Activated T-helper 1 cell treated with Interleukin-2 at 50 U/mL for 16 hours (primary cell): ENCODE measurements at places on chromosomes 3 and 15.
A peak's percentile ranks its signal among the peaks of the same experiment; 100 is the strongest.

GRCh38 chr15:42608752-42609488 is 33.5 kb downstream of the STARD9 start:
- no peak for DNase-seq

- DNase-seq = no peak
Observed at GRCh38 chr3:33488683-33489082, 48.5 kb upstream of the UBP1 start.

GRCh38 chr15:70127770-70128413 is 30.2 kb upstream of the TLE3 start:
- DNase-seq = no peak

DNA sequence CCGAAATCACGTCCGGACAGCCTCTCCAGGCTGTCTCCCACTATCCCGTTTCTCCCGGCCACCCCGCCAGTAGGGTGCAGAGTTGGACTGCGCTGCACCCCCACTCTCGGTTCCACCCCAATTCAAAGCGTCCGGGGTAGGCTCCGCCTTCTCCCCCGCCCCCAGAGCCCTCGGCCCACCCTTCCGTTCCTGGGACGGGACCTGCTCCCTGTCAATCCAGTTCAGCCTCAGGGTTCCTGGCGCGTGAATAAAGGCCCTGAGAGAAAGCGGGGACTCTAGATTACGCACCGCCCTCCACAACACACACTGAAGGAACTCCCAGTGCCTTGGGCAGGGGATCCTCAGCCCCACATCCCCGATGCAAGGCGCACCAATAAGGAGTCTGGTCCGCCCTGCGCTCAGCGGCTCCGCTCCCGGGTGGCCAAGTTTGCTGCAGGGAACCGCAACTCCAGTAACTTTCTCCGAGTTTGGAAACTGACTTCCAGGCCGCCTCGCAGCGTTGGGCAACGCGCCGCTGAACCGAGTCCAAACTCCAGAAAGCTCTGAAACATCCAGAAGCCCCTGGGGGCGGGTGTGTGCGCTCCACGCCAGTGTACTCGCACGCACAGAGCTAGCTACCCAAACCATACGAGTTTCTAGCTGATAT is 1.9 kb downstream of the ADAMTS9 start:
- no peak for DNase-seq

GRCh38 chr3:195160257-195160898 is 110.6 kb downstream of the XXYLT1 start:
- DNase-seq = no peak

DNA sequence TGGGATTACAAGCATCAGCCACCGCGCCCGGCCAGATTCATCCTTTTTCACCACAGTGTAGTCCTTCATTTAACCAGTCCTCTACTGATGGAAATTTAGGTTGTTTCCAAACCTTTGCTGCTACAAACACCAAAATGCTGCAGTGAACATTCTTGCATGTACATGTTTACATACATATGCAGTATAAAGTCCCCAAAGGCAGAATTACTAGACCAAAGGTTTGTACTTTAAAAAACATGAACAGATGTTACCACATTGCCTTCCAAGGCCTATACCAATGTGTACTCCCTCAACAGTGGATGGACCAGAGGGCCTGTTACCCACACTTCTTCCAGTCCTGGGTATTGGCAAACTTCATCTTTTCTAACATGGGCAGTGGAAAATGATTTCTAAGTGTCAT is 51.0 kb downstream of the RLBP1 start:
- no peak for DNase-seq

DNA sequence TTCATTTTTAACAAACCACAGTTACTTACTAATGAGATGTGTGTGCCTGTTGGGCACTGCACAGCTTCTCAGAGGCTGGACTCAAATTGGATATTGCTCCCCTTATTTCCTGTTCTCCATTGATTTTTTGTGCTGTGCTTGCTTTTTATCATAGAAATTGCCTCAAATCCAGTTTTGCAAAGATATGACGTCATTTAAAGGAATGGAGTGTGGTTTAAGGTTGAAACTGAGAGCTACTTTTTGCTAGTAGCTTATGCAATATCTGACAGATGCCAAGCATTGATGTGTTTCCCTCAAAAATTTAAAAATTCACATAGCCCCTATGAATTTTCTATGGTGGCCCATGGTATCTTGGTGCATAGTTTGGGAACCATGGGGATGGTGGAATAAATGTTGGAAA is 67.7 kb upstream of the ROPN1 start:
- DNase-seq = no peak

- DNase-seq = no peak
Observed at GRCh38 chr15:92666780-92667179, 11.2 kb upstream of the FAM174B start.

- DNase-seq = no peak
Observed at GRCh38 chr3:71366988-71367604, 216.4 kb downstream of the FOXP1 start.

GRCh38 chr3:13657660-13658435 is 108.9 kb downstream of the FBLN2 start:
- peak; percentile 46 for DNase-seq

DNA sequence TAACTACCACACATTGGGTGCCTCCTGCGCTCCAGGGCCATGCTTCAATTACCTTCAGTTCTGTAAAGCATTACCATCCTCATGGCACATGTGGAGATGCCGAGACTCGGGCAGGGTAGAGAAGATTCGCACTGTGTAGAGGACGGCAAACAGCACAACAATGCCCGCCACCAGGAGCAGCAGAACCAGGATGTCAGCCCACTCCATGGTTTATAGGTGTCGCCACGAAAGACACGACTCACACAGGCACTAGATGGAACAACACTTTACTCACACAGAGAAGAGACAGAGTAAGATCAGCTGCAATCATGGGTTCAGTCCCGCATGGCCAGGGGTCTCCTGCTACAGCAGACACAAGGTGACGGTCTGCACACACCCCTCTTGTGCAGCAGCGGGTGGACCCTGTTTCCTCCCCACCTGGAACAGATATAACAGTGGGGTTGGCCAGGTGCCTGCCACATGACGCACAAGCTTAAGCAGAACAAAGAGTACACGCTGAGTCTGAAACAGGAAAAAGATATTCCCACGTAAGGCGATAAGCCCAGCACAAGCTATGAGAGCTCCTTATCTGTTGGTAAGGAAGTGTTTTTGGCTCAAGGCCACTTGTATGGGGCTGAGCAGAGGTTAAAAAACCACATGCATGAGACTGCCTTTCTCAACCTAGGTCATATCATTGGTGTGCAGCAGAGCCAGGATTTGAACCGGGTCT is 2.5 kb upstream of the TBC1D21 start:
- no peak for DNase-seq

DNA sequence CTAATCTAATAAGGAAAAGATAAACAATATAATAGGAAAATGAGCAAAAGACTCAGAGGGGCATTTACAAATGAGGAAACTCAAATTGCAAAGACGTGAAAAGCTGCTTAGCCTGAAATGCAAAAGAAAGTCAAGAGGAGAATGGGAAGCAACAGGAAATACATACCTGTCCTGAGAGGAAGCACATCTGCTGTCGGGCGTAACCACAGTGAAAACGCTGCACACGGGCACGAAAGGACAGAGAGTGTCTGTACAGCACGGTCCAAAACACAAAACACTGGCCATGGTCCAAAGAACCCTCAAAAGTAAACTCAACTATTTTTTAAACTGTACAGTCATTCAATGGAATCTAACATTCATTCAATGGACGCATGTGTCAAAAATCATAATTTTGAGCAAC is 100.6 kb downstream of the CHSY1 start:
- DNase-seq = no peak

- DNase-seq = no peak
Observed at GRCh38 chr15:60130398-60130797, 126.3 kb downstream of the FOXB1 start.

- DNase-seq = no peak
Observed at GRCh38 chr15:40749151-40749630, 5.9 kb downstream of the RMDN3 start.

GRCh38 chr3:61580982-61581643 is 19.7 kb downstream of the PTPRG start:
- no peak for DNase-seq

DNA sequence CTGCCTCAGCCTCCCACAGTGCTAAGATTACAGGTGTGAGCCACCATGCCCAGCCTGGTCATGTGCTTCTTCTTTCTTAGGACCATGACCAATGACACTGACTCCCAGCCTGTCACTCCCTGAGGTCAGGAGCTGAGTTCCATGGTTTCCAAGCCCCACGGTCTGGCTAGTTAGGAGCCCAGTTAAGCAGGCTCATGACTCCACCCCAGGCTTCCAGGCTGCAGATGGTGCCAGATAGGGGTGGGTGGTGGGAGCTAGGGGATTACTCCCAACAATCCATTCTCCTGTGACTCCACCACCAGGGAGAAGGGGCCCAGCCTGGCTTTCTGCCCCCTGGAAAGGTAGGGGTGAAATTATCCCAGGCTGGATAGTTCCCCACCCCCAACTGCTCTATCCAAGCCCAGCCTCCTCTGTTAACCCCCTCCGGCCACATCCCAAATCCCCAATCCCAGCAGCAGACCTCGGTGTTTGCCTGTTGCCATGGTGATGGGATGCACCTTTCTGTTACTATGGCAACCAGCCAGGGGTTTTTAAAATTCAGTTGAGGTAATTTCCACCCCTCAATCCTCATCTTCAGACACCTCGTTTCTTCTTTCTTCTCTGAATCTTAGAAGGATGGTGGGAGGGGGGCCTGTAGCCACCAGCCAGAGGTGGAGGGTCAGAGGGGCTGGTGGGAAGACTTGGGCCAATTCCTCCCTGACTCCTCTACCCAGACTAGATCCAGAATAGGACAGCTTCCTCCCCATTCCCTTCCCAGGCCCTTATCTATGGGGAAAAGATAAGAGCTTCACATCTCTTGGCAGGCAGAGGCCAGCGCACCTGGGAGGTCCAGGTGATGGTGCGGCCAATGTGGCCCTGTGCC is 22.5 kb upstream of the SEMA3F start:
- DNase-seq = no peak

DNA sequence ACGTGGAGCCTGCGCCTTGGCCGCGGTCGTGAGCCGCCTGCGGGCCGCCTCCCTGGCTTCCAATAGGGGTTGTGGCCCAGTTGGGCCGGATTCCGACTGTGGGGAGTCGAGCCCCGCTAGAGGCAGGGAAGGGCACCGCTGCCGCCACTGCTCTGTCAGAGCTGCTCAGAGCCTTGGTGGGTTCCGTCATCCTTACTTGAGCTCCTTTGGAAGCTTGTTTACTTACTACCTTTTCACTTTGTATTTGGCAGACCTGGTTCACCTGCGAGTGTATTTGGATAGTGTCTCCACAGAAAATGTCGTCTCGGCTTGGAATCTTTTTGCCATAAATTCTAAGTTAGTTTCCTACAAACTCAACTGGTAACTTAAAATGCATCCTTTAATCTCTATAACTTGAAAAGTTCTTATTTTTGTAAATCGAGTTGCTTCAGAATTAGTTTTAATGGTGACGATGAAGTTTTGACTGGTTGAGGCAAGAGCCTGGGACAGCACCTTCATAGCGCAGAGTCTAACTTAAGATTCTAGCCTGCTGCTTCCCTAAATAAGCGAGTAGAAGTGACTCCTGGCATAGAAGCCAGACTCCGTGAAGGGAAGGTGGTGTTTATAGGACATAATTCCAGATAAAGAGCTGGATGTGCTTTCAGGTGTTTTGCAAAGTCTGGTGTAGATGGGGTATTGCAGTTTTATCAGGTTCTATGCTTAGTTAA is 800 bp downstream of the DAG1 start:
- DNase-seq = no peak

DNA sequence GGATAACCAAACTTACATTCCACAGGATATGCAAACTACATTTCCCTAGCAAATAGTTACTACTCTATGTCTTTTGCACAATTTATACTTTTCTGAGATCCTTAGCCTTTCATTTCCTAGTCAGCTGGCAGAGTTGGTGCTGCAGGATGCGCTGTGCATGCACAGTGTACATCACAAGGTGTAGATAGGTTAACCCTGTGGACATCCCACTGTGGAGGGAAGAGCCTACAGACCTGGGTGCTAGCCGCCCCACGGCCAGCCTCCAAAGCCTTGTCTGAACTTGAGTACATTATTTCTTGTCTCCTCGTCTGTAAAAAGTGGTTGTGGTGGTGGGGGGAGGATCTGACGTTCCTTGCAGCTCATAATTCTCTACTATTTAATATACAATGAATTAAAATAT is 3.5 kb downstream of the TNFSF10 start:
- DNase-seq = no peak

DNA sequence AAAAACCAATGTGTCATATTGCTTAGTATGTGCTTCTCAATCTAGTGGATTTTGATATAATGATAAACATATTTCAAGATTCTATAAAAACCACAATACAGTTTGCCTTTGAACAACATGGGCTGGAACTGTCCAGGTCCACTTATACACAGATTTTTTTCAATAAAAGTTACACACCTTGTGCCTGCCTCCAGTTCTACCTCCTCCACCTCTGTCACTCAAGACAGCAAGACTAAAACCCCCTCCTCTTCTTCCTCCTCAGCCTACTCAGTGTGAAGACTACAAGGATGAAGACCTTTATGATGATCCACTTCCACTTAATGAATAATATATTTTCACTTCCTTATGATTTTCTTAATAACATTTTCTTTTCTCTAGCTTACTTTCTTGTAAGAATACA is 5.7 kb downstream of the SETD2 start:
- no peak for DNase-seq

DNA sequence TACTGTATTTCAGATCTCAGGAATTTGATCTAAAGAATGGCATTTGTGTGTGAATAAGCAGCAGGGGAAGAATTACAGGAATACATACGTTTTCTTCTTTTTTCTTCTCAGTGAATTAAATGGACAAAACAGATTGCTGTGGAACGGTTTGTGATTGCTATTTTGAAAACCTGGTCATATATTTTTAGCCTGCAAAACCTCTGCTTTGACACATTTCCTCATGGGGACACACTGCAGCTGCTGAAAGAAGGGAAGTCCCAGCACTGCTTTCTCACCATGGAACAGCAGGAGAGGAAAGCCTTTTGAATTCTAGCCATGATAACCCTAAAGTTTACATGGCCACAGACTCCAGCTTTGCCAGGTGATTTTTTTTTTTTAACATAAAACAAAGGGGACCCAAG is 315.0 kb downstream of the OXSM start:
- no peak for DNase-seq

DNA sequence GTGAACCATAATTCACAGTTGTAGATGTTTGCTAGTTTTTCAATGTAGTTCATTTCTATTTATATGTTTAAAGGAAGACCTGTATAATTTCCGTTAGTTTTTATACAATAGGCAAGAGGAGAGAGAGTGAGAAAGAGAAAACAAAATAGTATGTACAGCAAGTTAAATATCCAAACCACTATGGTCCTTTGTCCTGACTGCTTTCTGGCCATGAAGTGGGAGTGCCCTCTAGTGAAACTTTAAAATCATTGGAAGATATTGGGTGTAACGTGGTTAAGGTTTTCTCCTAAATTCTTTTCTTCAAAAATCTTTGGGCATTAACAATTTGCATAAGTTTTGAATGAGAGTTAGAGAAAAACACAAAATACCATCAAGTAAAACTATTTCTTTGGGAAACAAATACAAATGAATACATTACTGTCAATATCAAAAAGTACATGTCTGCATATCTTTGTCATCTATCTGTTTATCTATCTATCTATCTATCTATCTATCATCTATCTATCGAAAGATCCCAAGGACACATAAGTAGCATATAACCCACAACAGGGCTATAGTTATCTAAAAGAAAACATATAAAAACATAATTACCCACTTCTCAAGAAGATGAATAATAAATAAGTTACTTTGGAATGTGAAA is 534.6 kb upstream of the ATP11B start:
- DNase-seq = no peak

- DNase-seq = no peak
Observed at GRCh38 chr3:40336101-40336500, 26.6 kb downstream of the EIF1B start.

GRCh38 chr15:89142423-89142822 is 54.2 kb downstream of the ABHD2 start:
- no peak for DNase-seq
